ENCODE measurements at places on chromosomes 1 and 21.

GRCh38 chr21:14962217-14962616 is 102.6 kb downstream of the NRIP1 start:
- DNase-seq: no peak

DNA sequence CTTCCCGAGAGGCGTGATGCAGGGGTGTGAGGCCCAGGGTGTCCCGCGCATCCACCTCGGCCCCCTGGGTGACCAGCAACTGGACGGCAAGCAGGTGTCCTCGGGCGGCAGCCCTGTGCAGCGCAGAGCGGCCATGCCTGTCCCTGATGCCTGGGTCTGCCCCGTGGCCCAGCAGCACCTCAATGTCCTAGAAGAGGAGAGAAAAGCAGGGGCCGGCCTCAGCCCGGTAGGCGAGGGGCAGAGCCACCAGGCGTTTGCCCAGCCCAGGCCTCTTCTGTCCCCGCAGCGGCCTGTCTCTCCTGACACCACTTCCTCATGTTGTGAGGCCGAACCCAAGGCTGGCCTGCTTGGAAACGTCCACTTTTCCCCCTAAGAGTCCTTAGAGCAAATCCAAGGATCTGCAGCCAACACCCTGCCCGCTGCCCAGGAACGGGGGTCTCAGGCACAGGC is 1.7 kb downstream of the ANKRD65 start:
- no peak for DNase-seq

GRCh38 chr1:232226197-232226712 is 403.7 kb downstream of the SIPA1L2 start:
- DNase-seq: no peak

DNA sequence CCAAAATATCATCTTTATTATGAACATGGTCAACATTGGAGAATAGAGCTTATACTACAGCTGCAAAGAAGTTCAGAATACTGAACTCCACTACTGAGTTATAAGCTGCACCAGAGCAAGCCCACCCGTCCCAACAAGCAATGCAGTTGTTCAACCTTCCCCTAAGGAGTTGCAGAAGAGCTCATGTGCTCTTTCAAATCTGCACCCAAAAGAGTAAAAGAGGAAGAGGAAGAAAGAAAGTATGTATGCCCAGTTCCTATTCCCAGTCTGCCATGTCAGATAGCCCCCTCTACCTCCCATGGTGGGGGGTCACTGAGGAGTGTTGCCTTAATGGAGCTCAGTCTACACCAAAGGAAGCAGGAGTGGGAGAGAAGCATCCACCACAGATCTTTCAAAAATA is 6.9 kb downstream of the C1orf162 start:
- DNase-seq: no peak

DNA sequence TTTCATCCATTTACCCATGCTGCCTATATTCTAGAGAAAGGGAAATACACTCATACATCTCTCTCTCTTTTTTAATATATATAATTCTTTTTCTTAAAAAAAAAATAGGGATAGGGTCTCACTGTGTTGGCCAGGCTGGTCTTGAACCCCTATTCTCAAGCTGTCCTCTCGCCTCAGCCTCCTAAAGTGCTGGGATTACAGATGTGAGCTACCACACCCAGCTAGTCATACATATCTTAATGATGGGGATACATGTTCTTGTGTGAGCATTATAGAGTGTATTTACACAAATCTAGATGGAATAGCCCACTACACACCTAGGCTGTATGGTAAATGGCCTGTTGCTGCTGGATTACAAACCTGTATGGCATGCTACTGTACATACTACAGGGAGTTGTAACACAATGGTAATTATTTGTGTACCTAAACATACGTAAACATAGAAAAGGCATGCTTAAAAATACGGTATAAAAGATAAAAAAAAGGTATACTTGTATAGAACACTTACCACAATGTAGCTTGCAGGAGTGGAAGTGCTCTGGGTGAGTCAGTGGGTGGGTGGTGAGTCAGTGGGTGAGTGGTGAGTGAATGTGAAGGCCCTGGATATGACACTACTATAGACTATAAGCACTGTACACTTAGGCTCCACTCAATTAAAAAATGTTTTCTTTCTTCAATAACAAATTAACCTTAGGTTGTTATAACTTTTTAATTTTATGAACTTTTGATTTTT is 72.9 kb downstream of the IVNS1ABP start:
- no peak for DNase-seq

DNA sequence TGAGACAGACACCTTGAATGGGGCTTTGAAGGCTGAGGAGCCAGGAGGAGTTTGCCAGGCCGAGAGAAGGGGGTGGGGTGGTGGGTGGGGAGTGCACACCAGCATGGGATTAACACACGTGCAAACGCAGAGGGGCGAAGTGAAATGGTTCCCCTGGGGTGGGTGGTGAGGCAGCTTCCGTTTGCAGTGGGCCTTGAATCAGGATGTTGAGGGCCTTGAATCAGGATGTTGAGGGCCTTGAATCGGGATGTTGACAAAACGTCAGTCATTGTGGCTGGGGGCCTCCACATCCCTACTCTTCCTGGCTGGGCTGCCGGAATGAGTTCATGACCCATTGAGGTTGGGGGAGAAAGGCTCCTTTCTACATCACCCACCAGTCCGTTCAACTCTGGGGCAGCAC is 16.6 kb downstream of the LDLRAP1 start:
- DNase-seq: no peak

DNA sequence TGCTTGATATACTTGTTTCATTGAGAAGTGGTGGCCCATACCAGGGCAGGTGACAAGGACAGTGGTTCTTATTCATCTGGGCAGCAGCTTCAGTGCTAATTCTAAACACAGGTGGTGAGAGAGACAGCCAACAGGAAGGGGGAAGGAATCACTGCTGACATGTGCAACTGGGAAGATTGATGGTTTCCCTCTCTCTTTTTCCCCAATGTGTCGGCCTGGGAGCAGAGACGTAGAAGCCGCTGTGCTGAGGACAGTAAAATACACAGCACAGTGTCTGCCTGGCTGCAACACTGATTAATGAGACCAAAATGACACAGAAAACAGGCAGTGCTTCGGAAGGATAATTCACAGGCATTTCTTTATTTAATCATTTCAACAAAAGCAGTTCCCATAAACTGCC is 48.8 kb downstream of the WARS2 start:
- no peak for DNase-seq
